Pancreas (tissue), 10 donors: ENCODE measurements at places on chromosomes 5 and 9.

DNA sequence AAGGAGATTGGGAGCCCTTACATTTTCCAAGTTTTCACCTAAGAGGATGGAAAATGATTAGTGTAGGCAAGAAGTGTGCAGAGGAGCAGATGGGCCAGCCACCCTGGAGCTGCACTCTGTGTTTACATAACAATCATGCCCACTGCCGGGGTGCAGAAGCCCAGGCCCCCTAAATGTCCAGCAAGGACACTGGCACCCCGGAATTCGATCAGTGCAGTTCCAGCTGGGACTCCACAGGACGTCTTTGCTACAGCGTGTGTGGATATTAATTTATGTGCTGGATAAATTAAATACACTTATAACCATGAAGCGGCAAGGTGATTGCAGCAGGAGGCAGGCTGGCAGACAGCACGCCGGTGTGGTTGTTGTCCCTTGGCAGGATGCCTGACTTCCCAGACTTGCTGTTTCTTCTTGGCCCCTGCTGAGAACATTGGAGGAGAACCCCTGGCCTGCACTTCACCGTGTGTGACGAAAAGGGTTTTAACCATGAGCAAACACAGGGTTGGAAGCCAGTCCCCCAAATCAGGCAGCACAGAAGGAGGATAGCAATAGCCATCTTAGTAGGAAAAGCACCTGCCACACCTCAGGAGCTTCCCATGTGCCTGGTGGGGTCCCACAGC, 73.7 kb downstream of the GADD45G start:
- DNase-seq, result no peak

DNA sequence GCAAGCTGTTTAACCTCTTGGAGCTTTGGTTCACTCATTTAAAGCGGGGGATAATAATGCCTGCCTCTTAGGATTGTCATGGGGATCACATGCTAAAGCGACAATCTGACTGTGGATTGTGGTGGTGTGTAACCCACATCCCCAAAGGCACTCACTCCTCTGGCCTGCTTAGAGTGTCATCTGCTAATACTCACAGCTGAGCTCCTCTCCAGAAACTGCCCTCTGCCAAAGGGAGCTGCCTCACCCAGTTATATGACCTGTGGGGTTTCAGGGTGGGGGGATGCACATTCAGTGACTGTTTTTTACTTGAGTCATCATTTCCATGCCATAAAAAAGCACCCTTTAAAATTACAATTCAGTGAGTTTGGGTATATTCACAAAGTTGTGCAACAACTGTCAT, 110.0 kb upstream of the SPOCK1 start:
- no peak for DNase-seq

- no peak for DNase-seq
Measured at GRCh38 chr5:133408322-133408721, 204.0 kb downstream of the FSTL4 start.

- DNase-seq, result no peak
Measured at GRCh38 chr5:168801567-168801966, 222.4 kb upstream of the PANK3 start.

DNA sequence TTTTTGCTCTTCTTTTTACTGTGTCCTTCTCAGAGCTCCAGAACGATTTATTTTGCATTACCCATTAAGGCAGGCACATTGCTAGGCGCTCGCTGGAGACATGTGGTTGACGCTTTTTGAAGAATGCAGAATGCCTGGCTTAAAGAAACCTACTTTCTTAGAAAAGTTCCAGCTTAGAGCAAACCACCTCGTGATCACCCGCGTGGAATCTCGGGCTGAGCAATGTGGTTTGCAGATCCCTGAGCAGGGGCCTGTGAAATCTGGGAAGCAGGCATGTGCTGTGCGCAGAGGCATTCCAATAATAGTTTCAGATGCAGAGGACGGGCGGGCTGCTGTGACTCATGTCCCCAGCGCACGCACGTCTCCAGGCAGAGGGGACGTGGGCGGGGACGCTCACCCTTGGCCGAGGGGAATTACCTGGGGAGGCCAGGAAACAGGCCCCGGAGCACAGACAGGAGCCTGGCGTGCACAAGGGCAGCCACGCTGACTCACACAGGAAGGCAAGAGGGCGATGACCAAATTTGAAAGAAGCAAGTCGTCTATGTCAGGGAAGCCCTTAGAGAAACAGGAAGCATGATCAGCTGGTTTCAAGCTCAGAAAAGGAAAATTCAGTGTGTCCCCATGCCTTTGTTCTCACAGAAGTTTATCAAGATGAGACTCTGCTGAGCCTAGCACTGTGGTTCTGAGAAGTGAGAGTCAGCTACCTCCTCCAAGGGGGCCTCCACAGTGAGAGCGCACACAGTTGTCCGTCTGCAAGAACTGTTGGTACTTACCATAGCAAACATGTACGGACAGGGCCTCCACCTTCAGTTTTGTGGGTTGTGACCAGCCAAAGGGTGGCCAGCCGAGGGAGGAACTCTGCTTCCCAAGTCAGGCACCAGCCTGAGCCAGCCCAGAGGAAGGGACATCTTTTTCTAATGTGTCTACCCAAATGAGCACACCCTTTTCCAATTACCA, 218.6 kb downstream of the PIK3R1 start:
- peak; percentile 36 for DNase-seq

GRCh38 chr9:91908293-91908623, 41.8 kb downstream of the ROR2 start:
- no peak for DNase-seq

DNA sequence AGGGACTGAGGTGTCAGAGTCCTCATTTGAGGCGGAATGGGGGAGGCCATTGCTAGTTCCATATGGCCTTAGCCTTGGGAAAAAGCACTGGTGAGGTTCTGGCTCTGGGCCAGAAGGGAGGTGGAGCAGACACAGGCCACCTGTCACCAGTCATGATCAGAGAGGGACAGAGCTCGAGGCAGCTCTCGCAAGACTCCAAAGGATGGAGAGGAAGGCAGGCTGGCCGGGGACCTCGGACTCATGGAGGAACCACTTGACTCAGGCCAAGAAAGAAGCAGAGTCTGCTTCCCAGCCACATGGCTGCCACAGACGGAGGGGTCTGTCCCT, 29.2 kb upstream of the NSMF start:
- peak; percentile 84 for DNase-seq

- DNase-seq, result no peak
Measured at GRCh38 chr9:4704129-4704528, 24.8 kb downstream of the CDC37L1 start.

- no peak for DNase-seq
Measured at GRCh38 chr5:135399794-135400542, 937 bp upstream of the MACROH2A1 start.

- no peak for DNase-seq
Measured at GRCh38 chr5:22918511-22918910, 65.4 kb upstream of the CDH12 start.

DNA sequence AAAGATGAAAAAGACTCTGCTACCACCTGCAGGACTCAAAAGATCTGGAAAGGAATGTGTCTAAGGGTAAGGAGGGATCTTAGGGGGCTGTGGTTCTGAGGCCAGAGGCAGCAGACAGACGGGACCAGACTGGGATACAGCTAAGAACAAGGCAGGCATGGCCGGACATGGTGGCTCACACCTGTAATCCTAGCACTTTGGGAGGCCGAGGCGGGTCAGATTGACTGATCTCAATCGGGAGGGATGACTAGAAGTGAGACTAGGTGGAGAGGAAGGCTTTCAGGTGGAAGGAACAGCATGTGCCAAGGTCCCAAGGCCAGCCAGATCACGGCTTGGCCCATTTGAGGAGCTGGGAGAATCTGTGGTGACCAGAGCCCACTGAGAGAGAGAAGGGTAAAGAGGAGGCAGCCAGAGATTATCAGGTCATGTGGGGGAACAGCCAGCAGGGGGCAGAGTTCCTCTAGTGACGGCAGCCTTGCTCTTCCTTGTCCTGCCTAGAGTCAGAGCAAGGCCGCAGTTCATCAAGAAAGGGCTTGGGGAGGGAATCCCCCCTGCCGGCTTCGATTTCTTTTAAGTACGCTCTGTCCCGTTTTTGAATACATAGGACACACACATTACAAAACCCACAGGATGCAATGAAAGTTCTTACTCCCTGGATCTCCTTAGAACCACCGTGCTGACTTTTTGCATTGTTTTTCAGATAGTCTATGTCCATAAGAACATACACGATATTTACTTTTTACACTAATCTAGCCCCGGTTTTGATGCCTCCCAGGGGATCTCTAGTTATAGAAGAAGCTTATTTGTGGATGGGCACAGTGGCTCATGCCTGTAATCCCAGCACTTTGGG, 2.6 kb upstream of the OLFML2A start:
- DNase-seq, result peak; percentile 78

GRCh38 chr9:135926402-135927194, 19.3 kb upstream of the CAMSAP1 start:
- no peak for DNase-seq

DNA sequence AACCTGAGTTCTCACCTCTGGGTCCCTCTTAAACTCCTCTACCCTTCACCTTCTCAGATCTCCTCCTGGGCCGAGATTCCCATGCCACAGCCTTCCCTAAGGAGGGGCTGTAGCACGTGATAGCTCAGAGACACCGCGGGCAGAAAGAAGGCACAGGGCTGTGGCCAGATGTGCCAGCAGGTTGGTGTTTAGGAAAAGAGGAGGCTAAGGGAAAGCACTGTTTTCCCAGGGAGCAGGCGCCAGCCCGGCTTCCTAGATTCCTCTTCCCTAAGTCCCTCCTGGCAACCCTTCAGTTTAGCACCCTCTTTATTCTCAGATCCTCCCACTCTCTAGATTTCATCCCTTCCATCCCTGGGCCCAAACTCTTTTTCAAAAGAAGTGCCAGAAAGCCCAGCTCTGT, 59.4 kb upstream of the CCNG1 start:
- DNase-seq, result no peak

DNA sequence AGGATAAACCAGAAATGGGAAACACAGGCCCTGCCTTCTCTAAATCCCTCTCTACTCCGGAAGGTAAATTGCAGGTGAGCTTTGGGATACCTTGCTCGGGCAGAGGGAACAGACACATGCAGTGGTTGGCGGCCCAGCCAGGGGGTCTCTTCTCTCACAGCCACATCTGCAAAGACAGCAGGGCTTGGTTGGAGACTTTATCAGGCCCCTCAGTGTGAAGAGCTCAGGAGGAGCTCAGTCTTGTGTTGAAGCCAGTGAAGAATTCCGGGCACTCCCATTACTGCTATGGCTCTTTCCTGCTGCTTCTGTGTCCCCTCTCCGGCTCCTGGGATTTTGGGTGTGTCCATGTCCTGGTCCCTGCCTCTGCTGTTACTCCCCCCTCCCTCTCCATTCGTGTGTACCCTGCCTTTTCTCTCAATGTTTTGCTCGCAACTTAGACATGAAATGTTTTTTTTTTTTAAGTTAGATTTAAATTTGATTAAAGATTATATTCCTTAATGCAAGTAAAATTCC, 99.8 kb downstream of the TRIO start:
- no peak for DNase-seq

- no peak for DNase-seq
Measured at GRCh38 chr9:134371731-134372130, 45.5 kb downstream of the RXRA start.

GRCh38 chr5:150082889-150083288, 3.5 kb downstream of the CSF1R start:
- no peak for DNase-seq

GRCh38 chr5:175202463-175203068, 241.4 kb downstream of the DRD1 start:
- no peak for DNase-seq

DNA sequence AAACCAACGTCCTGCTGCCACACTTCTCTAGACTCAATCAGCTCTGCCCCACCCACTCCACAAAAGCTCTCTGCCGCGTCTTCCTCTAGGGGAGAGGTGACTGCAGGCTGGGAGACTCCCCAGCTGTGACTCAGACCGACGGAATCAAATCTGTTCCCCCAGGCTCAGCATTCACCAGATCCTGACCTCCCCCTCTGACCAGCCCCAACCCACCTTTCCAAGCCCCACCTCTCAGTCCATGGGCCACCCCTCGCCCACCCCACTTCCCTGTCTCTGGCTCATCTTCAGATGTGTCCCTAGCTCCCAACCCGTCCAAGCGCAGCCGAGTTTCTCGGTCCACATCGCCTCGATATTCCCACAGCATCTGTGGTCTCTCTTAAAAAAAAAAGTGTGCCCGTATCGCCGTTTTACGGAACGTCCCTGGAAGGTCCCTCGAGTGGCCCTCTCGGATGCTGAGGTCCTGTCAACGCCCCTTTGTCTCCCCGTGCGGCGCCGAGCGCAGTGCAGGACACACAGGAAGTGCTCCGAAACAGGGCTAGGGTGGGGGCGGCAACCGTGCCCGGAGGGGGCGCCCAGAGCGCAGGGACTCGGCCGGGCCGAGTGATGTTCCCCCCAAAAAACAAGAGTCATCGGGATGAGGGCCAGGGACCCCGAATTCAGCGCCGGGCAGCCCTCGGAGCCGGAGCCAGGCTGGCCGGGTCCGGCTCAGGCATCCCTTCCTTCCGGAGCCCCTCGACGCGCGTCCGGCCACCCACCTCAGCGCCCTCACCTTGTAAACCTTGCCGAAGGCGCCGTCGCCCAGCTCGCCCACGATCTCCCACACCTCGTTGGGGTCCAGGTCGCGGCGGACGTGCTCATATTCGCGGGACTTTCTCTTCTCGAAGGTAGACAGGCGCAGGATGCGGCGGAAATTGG, 649 bp downstream of the STK10 start:
- peak; percentile 49 for DNase-seq

DNA sequence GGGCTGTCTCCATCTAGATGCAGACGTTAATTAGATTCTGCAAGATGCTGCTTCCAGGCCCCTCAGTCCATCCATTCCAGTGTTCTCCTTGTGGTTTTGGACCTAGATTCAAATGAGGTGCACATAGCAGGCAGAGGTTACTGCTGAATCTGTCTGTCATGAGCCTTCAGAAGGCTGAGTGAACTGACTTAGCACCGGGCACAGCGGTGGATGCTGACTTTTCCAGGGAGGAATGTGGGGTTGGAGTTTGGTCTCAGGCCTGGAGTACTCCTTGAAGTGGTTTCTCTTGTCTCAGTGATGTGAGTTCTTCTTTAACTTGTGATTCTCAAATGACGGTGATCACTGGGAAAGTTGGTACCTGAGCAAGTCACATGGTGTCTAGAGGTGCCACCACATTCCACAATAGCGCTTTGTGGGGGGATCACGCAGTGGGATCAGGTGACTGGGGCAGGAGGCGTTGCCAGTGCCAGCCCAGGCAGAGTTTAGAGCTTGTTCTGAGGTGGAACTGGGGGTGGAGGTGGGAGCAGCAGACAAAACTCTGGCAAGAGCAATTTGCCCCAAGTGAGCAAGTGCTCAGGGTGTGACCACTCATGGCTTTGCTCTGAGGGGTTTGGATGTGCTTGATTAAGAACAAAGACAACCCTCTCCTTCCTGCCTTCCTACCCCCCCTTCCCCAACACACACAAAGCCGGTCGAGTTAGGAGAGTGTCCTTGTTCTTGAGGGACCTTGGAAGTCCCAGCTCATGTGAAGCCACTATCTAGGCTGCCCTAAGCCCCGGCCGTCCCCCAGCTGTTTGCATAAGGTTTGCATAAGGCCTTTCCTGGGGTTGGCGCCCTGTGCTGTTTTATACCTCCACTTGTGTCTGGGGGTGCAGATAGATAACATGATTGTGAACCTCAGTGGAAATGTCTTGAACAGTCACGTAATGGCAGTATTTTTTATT, 25.1 kb downstream of the JADE2 start:
- DNase-seq, result no peak

GRCh38 chr9:28365020-28365640, 791.8 kb upstream of the C9orf72 start:
- no peak for DNase-seq

- no peak for DNase-seq
Measured at GRCh38 chr9:111632695-111633388, 1.7 kb downstream of the DNAJC25 start.

- DNase-seq, result no peak
Measured at GRCh38 chr5:96527768-96528661, 95.0 kb upstream of the PCSK1 start.

- no peak for DNase-seq
Measured at GRCh38 chr5:125696762-125697161, 726.4 kb upstream of the GRAMD2B start.
